Activated naive CD8-positive, alpha-beta T cell treated with anti-CD3 and anti-CD28 coated beads, Interleukin-2, amount 10 ng/mL, durations not matched to agents 7 days and 5 days (primary cell): ENCODE measurements at places on chromosomes 4 and X. TPM values are rescaled to one million over a fixed set of nuclear protein-coding genes. Genes with fewer than 3 reads are reported as not detected.

DNA sequence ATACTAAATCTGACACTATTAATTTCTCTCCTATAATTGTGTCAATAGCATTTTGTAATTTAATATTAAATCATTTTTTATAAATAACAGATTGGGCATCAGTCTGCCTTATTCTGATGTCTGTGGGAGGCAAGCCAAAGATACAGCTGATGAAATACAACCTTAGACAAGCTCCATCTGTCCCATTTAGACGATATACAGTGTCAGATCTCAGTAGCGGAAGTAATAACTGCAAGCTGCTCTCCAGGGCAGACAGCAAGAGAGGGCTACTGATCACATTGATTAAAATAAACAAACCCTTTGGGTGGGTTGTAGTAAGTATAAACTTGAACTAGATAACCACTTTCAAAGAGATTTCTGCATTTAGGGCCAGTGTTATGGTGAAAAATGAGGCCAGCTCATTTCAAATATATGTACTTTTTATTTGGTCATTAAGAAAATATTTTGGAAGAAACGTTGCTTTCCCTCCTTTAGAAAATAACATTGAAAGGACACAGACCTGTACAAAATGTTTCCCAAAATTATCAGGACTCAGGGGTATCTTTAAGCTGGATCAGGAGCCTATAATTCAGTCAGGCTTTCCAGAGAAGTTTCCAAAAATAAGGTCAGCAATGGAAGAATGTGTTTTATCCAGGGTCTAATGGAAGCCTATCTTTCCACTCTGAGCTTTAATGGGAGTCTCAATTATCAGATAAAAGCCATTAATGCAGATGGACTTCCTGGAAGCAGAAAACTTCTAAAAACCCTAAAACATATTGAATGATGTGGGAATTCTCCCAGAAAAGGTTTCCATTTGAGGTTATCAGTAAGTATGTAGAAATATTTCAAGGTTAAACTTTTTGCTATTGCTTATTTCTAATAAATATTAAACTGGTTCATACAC, 1028.8 kb upstream of the IGFBP7 start:
- H3K4me1 ChIP-seq = no peaks in the 10 kb centered on the region
- H3K27ac ChIP-seq = no peak overlapping the region
- H3K27me3 ChIP-seq = no peaks in the 10 kb centered on the region
- DNase-seq = no peak
- no peaks in the 10 kb centered on the region for H3K36me3 ChIP-seq
- no peak overlapping the region for H3K4me3 ChIP-seq

GRCh38 chrX:16202943-16203342, 35.7 kb downstream of the MAGEB17 start:
- H3K27ac ChIP-seq = no peak overlapping the region
- no peak for DNase-seq
- H3K36me3 ChIP-seq = no peaks in the 10 kb centered on the region
- no peaks in the 10 kb centered on the region for H3K4me1 ChIP-seq
- no peak overlapping the region for H3K4me3 ChIP-seq

- H3K4me3 ChIP-seq = no peak overlapping the region
- H3K4me1 ChIP-seq = no peaks in the 10 kb centered on the region
- no peak overlapping the region for H3K27ac ChIP-seq
- DNase-seq = no peak
- peaks cover 16% of the 10 kb centered on the region for H3K27me3 ChIP-seq
- no peaks in the 10 kb centered on the region for H3K36me3 ChIP-seq
Measured at GRCh38 chrX:46967547-46967946, 55.3 kb downstream of the JADE3 start.

DNA sequence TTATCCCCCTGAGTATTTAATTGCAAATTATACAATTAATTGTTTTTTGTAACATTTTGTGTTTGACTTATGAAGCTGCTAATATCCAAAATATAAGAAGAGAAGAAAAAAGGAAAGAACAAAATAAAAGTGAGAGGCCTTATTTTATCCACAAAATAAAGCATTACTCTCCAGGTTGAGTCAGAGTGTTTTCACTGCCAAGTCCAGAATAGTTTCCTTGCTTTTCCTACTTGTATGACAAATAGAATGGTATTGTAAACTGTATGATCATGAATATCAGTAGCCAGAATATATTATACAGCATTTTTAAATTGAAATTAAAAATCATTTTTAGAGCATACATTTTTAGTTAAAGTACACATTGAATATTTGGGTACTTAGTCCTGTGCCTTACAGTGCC, 237.8 kb downstream of the NDST4 start:
- no peak overlapping the region for H3K27ac ChIP-seq
- no peaks in the 10 kb centered on the region for H3K27me3 ChIP-seq
- H3K4me1 ChIP-seq = no peaks in the 10 kb centered on the region
- DNase-seq = no peak
- H3K36me3 ChIP-seq = no peaks in the 10 kb centered on the region

- no peaks in the 10 kb centered on the region for H3K27me3 ChIP-seq
- H3K4me3 ChIP-seq = no peak overlapping the region
- H3K27ac ChIP-seq = no peak overlapping the region
- H3K4me1 ChIP-seq = no peaks in the 10 kb centered on the region
- H3K36me3 ChIP-seq = no peaks in the 10 kb centered on the region
- DNase-seq = no peak
Measured at GRCh38 chrX:145687146-145687545, 130.5 kb upstream of the SLITRK2 start.

DNA sequence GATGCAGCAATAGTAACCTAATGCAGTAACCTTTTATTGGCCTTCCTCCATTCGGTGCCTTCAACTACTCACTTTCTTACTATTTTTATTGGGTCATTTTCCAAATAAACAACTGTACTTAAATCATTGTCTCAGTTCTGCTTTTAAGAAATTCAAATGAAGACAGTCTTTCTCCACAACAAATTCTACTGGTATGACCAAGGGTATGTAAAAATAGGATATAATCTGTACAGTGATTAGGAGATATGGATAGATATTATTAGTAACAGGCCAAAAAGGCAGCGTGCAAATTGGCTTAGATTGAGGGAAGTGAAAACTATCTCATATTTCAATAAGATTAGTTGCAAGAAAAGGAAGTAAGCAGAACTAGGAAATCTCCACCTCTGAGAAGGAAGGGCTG, 177.4 kb upstream of the PPP1R2C start:
- no peaks in the 10 kb centered on the region for H3K27me3 ChIP-seq
- no peak for DNase-seq
- peaks cover 10% of the 10 kb centered on the region for H3K36me3 ChIP-seq
- peak overlapping the region; percentile 79 for H3K27ac ChIP-seq
- peaks cover 5% of the 10 kb centered on the region for H3K4me1 ChIP-seq

- DNase-seq = no peak
- H3K4me1 ChIP-seq = peaks cover 10% of the 10 kb centered on the region
- no peaks in the 10 kb centered on the region for H3K27me3 ChIP-seq
- no peak overlapping the region for H3K27ac ChIP-seq
- no peaks in the 10 kb centered on the region for H3K36me3 ChIP-seq
Measured at GRCh38 chrX:46750889-46751288, 8.0 kb downstream of the SLC9A7 start.

- no peak overlapping the region for H3K4me3 ChIP-seq
- H3K27me3 ChIP-seq = peaks cover under 1% of the 10 kb centered on the region
- DNase-seq = no peak
- H3K4me1 ChIP-seq = peaks cover 24% of the 10 kb centered on the region
- H3K27ac ChIP-seq = no peak overlapping the region
Measured at GRCh38 chr4:39450618-39451017, 8.1 kb downstream of the RPL9 start.

- peaks cover 10% of the 10 kb centered on the region for H3K36me3 ChIP-seq
- H3K27me3 ChIP-seq = no peaks in the 10 kb centered on the region
- no peak for DNase-seq
- H3K4me1 ChIP-seq = peaks cover 15% of the 10 kb centered on the region
Measured at GRCh38 chrX:9678215-9678965, 87.3 kb downstream of the GPR143 start.

- peaks cover 4% of the 10 kb centered on the region for H3K4me1 ChIP-seq
- H3K27me3 ChIP-seq = peaks cover 6% of the 10 kb centered on the region
- no peaks in the 10 kb centered on the region for H3K36me3 ChIP-seq
- no peak overlapping the region for H3K27ac ChIP-seq
Measured at GRCh38 chr4:177283167-177283566, 26.5 kb upstream of the NEIL3 start.

GRCh38 chr4:62881901-62882300, 1527.3 kb downstream of the TECRL start:
- no peaks in the 10 kb centered on the region for H3K4me1 ChIP-seq
- no peak overlapping the region for H3K27ac ChIP-seq
- no peaks in the 10 kb centered on the region for H3K36me3 ChIP-seq
- no peak for DNase-seq
- H3K27me3 ChIP-seq = no peaks in the 10 kb centered on the region

DNA sequence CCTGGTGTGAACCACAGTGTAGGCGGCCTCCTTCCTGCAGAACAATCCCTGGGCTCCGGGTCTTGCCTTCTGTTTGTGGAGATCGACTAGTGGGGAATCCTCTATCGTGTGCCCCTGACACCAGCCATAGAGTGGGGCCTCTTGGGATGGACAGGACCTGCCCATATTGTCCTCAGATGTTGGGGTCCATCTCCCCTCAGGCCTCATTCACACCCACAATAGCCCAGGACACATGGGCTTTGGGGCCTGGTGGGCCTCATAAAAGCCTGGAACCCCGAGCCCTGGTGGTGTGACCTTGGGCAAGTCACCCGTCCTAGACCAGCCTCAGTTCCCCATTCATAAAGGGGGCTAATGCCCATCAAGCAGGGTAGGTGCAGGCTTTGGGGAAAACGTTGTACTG, 13.2 kb upstream of the GAGE10 start:
- peaks cover 8% of the 10 kb centered on the region for H3K36me3 ChIP-seq
- H3K4me1 ChIP-seq = peaks cover 28% of the 10 kb centered on the region
- H3K4me3 ChIP-seq = no peak overlapping the region
- DNase-seq = no peak

DNA sequence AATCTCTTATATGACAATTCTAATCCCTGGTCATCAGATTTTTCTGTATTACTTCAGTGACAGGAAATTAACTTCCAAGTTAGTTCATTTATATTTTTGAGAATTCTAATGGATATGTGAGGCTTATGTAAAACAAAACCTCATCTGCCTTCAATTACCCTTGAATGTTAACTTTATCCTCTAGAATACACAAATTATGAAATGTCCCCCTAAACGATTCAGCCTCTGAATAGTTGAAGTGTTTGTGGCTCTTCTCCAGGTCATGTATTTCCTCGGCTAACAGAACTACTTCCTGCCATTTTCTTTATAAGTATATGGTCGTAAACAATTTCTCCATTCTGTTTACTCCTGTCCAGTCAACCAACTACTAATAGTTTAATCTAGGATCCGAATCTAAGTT, 401.3 kb downstream of the PCDH10 start:
- H3K36me3 ChIP-seq = no peaks in the 10 kb centered on the region
- no peaks in the 10 kb centered on the region for H3K4me1 ChIP-seq
- no peak for DNase-seq
- H3K27me3 ChIP-seq = no peaks in the 10 kb centered on the region
- no peak overlapping the region for H3K4me3 ChIP-seq

DNA sequence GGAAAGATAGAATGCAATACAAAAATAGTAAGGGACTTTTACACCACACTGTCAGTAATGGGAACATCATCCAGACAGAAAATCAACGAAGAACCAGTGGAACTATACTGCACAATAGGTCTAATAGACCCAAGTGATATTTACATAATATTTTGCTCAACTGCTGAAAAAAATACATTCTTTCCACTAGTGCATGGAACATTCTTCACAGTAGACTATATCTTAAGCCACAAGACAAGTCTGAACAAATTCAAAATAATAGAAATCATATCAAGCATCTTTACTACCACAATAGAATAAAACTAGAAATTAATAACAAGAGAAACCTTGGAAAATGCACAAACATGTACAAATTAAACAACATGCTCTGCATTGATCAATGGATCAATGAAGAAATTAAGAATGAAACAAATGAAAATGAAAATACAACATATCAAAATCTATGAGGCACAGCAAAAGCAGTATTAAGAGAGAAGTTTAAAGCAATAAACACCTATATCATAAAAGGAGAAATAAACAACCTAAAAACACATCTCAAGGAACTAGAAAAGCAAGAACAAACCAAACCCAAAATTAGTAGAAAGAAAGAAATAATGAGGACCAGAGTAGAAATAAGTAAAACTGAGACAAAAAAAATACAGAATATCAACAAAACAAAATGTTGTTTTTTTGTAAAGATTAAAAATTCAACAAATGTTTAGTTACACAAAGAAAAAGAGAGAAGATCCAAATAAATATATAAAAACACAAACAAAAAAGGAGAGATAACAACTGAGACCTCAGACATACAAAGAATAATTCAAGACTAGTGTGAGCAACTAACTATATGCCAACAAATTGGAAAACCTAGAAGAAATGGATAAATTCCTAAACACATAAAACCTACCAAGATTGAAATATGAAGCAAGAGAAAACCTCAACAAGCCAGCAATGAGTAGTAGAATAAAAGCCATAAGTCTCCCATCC, 51.5 kb upstream of the ANTXR2 start:
- H3K36me3 ChIP-seq = peaks cover 1% of the 10 kb centered on the region
- peak overlapping the region; percentile 89 for H3K27ac ChIP-seq
- peaks cover 40% of the 10 kb centered on the region for H3K4me1 ChIP-seq

DNA sequence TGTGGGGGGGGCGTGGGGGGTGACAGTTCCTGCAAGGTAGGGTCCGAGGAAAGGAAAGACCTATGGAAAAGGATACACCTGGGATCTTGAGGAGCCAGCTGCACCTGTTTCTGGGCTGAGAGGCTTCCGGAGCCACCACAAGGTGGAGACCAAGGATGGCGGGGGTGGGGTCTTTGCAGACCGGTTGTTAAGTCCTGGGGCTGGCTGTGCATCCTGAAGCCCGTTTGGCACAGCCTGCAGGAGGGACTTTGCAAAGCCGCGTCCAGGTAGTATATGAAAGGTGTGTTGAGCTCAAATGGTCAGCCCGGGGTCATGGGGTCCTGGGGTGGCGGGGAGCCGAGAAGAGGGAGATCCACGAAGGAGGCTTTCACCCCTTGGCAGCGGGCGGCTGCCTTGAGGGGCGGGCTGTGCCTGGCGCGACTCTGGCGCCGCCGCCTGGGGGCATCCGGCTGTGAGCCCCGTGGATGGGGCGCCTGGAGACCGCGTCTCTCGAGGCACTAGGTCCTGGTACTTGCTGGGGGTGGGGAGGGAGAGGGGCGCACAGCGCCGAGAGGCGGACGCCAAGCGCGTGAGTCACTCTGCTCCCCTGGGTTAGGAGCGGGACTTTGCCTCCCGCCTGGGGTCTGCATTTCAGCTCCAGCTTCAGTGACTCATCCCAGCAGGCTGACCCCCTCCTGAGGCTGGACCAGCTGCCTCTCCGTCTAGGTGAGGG, 58.2 kb upstream of the DYNLT3 start:
- no peaks in the 10 kb centered on the region for H3K36me3 ChIP-seq
- no peaks in the 10 kb centered on the region for H3K4me1 ChIP-seq
- DNase-seq = peak; percentile 50
- peaks cover 31% of the 10 kb centered on the region for H3K27me3 ChIP-seq

GRCh38 chr4:13921805-13922204, 294.3 kb upstream of the BOD1L1 start:
- H3K4me1 ChIP-seq = no peaks in the 10 kb centered on the region
- H3K27ac ChIP-seq = no peak overlapping the region
- H3K27me3 ChIP-seq = no peaks in the 10 kb centered on the region
- H3K36me3 ChIP-seq = no peaks in the 10 kb centered on the region
- H3K4me3 ChIP-seq = no peak overlapping the region

GRCh38 chr4:7864685-7865084, 75.0 kb downstream of the AFAP1 start:
- no peak for DNase-seq
- H3K4me1 ChIP-seq = peaks cover 16% of the 10 kb centered on the region
- H3K27me3 ChIP-seq = no peaks in the 10 kb centered on the region
- no peak overlapping the region for H3K4me3 ChIP-seq

The HSFX2 gene
- 0.28 TPM for total RNA-seq

The MGAT4D gene
- total RNA-seq = not detected

The ART3 gene
- total RNA-seq = not detected

The MAML3 gene
- 4.7 TPM for total RNA-seq
